ENCODE measurements at places on chromosomes 7 and 10.

- no peak for DNase-seq
These were observed 78.9 kb upstream of the SMIM30 start for GRCh38 chr7:113197274-113197673.

GRCh38 chr10:93054486-93054885 lies 6.1 kb upstream of the CYP26C1 start:
- no peak for DNase-seq

DNA sequence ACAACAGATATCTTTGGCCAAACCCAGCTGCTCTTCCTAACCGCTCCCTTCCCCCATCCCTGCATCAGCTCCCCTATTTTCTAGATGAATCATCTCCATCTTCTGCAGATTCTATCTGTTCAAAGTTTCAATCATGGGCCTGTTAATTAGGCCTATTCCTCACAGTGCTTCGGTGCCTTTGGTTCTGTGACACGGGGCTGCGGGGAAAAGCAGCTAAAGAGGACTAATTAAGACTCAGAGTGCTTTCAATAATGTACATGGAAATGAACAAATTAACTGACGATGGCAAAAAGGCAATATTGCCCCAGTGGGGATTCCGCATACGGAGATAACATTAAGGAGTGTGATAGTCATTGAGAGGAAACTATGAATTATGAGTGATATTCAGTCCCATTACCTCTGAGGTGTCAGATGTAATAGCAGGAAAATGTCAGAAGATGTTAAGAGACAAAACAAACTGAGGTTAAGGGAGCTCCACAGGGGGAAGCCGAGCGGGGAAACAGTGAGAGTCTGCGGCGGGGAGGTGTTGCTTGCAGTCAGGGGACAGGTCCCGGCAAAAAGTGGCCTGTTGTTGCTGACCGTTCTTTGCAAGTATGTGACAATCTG lies 716.9 kb downstream of the TYW1 start:
- DNase-seq: no peak

- DNase-seq: no peak
These were observed 30.5 kb downstream of the CTNNA3 start for GRCh38 chr10:67665491-67665890.

DNA sequence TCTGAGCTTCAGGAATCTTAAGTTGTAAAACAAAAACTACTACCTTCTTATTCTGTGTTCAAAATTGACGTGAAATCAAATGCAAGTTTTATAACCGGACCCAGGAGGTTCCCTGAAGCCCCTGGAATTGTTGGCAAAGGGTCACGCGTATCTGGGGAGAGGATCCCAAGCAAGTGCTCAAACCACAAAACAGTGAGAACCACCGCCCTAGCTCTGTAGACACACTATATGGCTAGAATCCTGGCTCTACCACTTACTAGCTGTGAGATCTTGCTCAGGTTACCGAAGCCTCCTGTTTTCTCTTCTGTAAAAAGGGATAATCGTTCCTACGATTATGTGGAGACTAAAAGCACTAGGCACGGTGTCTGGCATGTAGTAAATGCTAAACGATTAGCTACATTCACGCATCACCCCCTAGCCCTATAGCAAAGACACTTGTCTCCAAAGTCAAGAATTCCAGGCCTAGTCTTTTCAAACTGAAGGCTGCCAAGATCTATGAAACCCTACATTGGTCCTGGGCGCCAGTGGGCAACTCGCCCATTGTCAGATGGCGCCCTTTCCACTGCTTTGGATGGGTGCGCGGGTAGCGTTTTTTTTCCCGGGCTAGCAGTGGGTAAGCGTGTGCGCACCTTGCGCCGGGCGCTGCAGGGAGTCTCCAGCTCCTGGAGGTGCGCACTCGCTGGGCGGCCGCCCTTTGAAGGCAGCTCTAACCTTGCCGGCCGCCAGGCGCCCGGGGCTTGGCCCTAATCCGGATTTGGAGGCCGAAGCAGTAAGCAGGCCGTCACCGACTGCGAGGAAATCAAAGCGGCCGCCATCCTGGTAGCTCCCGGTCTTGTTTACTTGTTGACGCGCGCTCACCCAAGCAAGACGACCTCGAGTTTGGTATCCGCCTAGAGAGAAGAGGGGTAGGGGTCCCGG lies 11.6 kb upstream of the NKX2-3 start:
- no peak for DNase-seq

GRCh38 chr7:128755819-128756476 lies 16.8 kb downstream of the CALU start:
- DNase-seq: no peak

- no peak for DNase-seq
These were observed 78.4 kb downstream of the LYZL2 start for GRCh38 chr10:30550967-30551815.

DNA sequence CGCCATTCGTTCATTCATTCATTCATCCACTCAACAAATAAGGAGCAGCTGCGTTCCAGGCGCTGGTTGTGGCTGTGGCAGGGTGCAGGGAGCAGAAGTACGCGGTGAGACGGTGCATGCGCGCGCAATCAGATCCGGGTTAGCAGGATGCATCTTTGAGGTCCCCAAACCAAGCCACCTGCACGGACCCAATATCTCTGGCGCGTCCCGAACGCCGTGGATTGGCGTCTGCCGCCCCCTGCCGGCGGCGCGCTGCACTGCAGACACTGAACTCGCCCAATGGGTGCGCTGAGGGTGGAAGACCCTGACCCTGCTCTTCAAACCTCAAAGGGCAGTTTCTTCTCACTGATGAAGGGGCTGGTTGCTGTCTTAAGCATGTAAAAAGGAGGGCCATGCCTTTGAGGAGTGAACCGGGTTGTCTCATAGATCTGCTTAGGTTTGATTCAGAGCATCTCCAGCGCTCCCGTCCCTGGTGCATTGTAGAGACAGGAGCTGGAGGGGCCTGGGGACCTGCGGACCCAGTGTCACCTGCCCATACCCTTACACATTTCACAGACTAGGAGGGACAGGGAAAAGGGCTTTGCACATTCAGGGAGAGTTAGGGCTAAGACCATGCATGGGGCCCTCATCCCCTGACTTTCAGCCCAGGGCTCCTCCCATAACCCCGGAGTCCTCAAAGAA lies 102.5 kb downstream of the RAMP3 start:
- peak; percentile 29 for DNase-seq

GRCh38 chr10:130571674-130572073 lies 435.5 kb downstream of the GLRX3 start:
- DNase-seq: no peak

DNA sequence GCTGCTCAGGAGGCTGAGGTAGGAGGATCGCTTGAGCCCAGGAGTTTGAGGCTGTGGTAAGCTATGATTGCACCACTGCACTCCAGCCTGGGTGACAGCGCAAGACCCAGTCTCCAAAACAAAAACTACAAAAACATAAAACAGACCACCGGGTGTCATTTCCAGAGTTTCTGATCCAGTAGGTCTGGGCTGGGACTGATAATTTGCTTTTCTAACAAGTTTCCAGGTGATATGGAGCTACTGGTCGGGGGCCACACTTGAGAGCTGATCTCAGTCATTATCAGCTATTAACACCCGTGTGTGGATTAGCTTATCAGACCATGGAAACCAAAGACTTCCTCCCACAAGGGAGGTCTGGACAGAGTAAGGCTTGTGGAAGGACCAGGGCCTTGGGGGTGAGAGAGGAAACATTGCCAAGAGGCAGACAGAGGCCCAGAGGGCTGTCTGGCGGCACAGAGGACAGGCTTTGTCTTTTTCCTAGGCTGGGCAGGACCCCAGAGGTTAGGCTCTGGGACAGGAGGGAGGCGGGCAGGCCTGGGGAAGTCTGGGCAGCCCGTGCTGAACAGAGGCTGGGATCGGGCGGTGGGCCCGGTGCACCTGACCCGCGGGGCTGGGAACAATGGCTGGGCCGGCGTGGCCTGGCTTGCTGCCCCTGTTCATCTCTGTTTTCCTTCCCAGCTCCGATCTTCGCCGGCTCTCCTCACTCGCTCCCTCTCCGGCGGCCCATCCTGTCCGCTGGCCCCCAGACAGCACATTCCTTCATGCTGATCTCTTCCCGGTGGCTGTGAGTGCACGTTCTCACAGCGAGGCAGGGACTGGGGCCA lies 25.2 kb downstream of the TMEM270 start:
- DNase-seq: no peak

DNA sequence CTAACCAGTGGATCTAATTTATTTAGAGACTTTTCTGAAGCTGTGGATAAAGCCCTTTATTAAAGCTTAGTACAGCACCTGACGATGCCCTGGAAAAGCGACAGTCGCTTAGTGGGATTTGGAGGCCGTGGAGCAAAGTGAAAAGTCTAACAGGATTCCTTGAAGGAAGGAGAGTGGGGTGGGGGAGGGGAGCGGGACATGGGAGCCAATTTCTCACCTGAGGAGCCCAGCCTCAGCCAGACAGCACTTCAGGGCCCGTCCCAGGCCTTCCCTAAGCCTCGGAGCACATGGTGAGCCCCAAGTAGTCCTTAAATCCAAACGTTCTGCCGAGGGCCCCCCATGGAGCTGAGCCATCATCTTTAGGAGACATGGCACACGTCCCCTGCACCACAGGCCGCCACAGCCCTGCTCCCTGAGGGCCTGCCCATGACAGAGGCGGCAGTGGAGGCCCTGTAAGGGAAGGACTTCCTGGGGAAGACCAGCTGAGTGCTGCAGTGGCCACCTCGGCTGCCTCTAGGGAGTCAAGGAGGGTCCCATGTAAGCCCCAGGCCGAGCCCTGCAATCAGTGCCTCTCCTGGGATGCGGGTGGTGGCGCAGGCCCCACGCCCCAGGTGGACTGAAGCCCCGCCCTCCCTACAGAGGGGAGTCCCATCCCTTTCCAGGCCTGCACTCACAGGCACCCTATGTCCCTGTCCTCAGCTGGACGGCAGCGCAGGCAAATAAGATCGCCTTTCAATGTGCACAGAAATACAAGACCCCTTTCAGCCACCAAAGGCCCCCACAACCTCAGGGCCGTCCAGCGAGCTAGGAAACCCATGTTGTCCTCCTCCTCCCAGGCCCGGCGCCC lies 187.0 kb downstream of the MAD1L1 start:
- no peak for DNase-seq

GRCh38 chr10:113522460-113522859 lies 30.4 kb upstream of the HABP2 start:
- DNase-seq: no peak

- no peak for DNase-seq
These were observed 222.9 kb upstream of the CELF2 start for GRCh38 chr10:10794791-10795191.

DNA sequence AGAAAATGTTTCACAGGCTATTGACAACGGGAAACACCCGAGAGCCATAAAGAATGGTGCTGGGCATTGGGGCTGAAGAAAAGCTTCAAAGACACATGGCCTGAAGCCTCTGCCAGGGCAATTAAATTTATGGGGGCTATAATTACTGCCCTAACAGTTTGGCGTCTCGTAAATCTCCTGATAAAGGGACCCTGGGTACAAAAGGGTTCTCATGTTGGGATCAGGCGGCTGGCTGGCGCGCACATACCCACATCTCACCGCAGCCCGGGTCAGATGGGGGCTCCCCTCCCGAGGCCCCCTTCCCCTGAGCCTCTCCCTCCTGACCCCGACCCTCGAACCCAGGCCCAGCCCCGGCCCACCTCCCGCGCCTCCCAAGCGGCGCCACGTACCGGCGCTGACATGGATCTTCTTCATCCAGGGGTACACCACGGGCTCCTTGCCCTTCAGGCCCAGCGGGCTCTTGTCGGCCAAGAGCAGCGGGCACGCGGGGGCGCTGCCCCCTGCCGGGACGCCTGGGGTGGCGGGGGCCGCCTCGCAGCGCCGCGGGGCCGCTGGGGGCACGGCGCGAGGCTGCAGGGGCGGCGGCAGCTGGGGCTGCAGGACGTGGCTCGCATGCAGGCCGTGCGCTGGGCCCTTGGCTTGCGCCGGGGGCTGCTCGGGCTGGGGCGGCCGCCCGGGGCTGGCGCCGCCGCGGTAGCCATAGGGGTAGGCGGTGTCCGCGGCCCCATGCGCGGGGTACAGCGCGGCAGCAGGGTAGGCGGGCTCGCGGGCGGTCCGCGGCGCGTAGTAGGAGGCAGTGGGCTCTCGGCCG lies 623 bp downstream of the HOXA4 start:
- no peak for DNase-seq

GRCh38 chr7:3200504-3200903 lies 100.5 kb upstream of the SDK1 start:
- no peak for DNase-seq

DNA sequence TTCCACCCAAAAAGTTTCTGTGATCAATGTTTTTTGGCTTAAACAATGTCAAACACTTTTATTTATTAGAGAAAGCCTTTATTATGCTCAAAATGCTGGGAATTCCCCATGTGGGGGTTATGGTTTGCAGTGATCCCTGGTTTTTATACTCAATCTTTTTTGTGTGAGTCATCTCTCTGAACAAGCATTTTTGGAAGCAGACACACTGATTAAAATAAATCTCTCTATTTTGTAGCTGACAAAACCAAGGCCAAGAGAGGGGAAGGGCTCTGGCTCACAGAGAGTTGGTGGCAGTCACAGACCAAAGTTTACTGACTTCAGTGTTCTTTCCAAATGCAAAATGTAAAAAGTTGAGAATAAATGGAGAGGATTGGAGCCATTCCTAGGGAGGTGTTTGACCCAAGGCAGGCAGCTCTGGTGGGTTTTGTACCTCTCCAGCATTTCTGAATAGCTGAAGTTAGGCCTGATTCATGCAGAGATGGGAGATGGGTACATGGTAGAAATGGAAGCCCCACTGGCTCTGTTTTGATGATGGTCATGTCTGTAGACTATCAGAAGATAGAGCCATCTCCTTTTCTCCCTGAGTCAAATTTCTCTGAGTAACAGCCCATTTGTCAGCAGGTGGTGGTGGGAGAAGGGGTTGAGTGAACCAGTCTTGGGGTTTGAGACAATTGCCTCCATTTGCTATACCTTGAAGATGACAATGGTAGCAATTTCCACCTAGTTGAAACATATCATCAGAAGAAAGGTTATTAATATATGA lies 45.4 kb upstream of the NAMPT start:
- DNase-seq: no peak

GRCh38 chr7:133009426-133010252 lies 72.3 kb downstream of the CHCHD3 start:
- no peak for DNase-seq

GRCh38 chr10:49613165-49613881 lies 514 bp upstream of the CHAT start:
- no peak for DNase-seq

- no peak for DNase-seq
These were observed 203.9 kb downstream of the NXPH1 start for GRCh38 chr7:8637322-8637721.

GRCh38 chr7:152925412-152926147 lies 166.0 kb downstream of the ACTR3B start:
- no peak for DNase-seq

DNA sequence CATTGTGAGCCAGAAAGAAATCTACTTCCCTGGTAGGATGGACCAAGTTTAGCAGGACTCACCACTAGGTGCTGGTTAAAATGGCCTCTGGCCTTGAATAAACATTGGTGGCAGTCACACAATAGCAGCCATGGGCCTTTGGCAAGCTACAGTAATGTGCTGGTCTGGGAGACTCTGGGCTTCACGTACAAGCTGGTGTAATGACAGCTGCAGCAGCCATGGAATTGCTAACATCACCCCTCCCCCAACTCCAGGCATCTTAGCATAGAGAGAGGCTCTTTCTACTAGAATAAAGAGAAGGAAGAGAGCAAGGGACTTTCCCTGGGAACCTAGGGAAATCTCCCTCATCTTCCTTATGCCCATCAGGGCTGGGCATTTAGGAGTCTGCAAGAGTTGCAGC lies 205.1 kb upstream of the SEMA3A start:
- no peak for DNase-seq

GRCh38 chr7:80468931-80469714 lies 42.7 kb downstream of the GNAT3 start:
- no peak for DNase-seq

GRCh38 chr10:119209035-119209735 lies 1.8 kb downstream of the GRK5 start:
- peak; percentile 31 for DNase-seq

Data from stimulated activated CD4-positive, alpha-beta T cell treated with anti-CD3 and anti-CD28 coated beads, Interleukin-15, amount 100 ng/mL, for 1 hour (primary cell).